Activated CD4-positive, alpha-beta T cell treated with anti-CD3 and anti-CD28 coated beads, Interleukin-2, amount 10 ng/mL, durations not matched to agents 24 days and 14 days (primary cell): ENCODE measurements at places on chromosomes 6 and 20. TPM values are rescaled to one million over a fixed set of nuclear protein-coding genes. Genes with fewer than 3 reads are reported as not detected.

Gene BPIFB1
- total RNA-seq, result not detected in 2 replicates

Gene NRSN1
- not detected in 2 replicates for total RNA-seq

Gene PGC
- not detected in 2 replicates for total RNA-seq

Gene LAMA4
- total RNA-seq, result not detected in 2 replicates

Gene THEMIS
- total RNA-seq, result 14.3 and 15.3 TPM in 2 replicates

Gene RPP40
- 14.2 and 16.4 TPM in 2 replicates for total RNA-seq

Gene BHLHE23
- total RNA-seq, result not detected in 2 replicates

Gene ENPP3
- total RNA-seq, result 1.4 and 2.3 TPM in 2 replicates

Gene EDN1
- 0.26 TPM in 1 of 2 replicates, not detected in the other for total RNA-seq

Gene TBXT
- not detected in 2 replicates for total RNA-seq

Gene SIRPB2
- not detected in 2 replicates for total RNA-seq

Gene SYCP2
- 5.2 and 5.3 TPM in 2 replicates for total RNA-seq
